Caki2 (cell line): ENCODE measurements at places on chromosomes 3 and 15.
A peak's percentile ranks its signal among the peaks of the same experiment; 100 is the strongest.

GRCh38 chr3:184619369-184619768, 57.8 kb downstream of the EPHB3 start:
- DNase-seq = no peak

DNA sequence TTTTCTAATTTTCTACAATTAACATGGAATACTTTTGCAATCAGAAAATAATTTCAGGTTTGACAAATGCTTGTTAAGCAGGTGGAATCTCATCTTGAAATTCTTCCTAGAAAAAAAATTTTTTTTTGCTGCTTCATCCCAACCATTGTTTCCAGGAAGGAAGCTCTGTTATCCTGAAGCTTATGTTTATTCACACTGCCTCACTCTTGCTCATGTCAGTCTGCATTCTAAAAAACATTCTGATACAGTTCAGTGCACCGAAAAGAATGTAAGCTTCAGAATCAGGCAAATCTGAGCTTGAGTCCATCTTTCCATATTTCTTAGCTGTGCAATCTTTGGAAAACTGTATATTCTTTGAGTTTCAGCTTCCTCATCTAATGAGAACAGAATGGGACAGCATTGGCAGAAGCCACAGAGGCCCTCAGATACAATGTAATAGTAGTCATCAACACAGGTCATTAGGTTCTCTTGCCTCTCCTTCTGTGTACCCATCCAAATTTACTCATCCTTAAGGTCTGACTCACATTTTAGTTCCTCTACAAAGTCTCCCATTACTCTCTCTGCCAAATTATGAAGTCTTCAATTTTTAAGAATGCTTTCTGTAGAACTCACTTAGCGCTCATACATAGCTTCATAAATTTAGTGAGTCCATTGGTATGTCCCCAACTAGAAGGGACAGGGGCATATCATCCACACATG, 881.8 kb upstream of the NR2F2 start:
- DNase-seq = peak; percentile 18

- no peak for DNase-seq
Measured at GRCh38 chr3:78003090-78003489, 963.2 kb downstream of the ROBO2 start.

DNA sequence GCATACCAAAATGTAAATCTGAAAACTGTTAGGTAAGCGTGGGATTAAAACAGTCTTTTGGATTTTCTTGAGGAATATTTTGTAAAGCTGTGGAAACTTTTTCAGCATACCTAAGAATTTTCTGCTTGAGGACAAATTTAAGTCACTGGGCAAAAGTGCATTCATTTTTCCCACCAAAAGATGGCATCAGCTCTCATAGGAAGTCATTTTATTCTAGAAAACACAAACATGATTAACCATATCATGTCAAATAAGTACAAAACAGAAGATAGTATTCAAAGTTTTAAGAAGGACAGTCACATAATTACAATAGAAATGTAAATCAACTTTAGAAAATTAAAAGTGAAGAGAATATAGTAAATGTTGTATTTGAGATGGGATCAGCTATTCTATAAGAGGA, 63.5 kb downstream of the SLC49A4 start:
- DNase-seq = no peak

DNA sequence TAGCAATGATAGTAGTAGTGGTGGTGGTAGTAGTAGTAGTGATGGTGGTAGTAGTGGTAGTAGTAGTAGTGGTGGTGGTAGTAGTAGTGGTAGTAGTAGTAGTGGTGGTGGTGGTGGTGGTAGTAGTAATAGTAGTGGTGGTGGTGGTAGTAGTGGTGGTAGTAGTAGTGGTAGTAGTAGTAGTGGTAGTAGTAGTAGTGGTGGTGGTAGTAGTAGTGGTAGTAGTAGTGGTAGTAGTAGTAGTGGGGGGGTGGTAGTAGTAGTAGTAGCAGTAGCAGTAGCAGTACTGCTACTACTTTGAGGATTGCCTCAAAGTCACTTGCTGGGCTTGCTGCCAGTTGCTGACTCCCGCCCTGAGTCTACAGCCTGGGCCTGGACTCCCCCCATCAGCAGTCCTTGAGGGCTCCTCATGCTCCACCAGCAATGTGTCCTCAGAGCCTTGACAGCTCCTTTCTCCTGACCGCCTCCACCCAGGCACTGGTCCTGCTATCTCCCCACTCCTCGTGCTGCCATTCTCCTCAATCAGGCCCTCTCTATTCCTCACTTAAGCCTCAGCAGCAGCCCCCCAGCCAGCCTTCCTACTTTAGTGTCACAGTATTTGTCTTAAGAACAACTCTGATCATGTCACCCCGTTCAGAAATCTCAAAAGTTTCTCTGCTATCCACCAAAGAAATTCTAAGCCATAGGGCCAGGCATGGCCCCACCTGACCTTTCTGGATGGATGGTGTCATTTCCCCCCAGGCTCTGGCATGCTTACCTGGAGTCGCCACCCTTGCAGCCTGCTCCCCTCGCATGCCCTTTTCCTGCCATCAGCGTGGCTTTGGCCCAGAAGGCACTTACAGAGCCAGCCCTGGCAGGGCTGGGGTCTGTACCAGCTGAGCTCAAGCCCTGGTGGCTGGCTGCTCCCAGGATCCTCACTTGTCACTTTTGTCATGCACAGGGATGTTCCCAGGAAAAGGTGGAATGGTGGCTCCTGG, 45.6 kb downstream of the DLEC1 start:
- no peak for DNase-seq

- peak; percentile 73 for DNase-seq
Measured at GRCh38 chr3:172550347-172550943, 27.2 kb upstream of the TNFSF10 start.

GRCh38 chr3:79477242-79477641, 290.6 kb downstream of the ROBO1 start:
- DNase-seq = no peak

- DNase-seq = no peak
Measured at GRCh38 chr3:44442596-44443309, 34.7 kb downstream of the ZNF445 start.

DNA sequence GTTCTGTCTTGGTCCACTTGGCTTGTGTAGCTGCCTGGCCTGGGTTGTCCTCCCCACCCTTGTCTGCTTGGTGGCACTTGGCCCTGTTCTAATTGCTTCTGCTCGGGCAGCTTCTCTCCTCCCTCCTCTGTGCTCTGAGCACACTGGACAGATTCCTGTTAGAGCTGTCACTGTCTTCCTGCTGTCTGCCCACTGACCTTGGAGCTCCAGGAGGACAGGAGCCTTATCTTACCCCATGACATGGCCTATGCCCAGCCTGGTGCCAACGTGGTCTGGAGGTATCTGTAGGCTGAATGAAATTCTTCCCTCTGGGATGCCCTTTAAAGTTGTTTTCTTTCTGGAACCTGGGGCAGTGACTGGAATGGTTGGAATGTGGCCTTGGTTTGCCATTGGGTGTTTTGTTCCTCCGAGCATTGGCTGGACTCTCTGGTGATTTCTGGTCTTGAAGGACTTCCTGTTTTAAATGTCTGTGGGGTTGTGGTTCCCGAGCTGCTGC, 94.1 kb downstream of the FAM43A start:
- DNase-seq = peak; percentile 7

- no peak for DNase-seq
Measured at GRCh38 chr3:149954812-149955211, 15.9 kb downstream of the PFN2 start.

- no peak for DNase-seq
Measured at GRCh38 chr15:64901914-64902313, 9.8 kb upstream of the ANKDD1A start.

DNA sequence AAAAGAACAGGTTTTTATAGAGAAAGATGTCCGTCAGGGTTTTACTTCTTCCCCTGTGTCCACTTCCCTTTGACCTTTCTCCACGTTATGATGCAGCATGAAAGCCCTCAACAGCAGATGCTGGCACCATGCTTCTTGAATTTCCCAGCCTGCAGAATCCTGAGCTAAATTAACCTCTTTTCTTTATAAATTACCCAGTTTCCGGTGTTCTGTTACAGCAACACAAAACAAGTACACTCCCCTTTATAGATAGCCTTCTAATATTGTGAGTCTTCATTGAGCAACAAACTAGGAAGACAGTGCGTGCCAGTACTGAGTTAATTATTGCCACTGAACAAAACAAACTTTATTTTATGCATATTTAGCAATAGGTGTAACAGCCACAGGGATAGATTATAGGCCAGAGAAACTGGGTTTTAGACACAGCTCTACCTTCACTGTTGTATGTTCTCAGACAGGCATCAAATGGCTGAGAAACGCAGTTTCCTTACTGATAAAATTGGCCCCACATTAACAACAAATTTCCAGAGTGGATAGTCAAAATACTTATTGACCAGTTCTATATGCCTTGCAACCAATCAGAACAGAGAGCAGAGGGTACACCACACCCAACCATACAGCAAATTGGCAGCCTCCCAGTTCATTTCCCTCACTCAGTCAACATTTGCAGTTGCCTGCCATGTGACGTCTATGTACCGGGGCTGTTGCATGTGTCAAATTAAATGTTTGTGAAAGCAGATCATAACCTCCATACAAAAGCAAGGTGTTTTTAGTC, 14.4 kb upstream of the TBL1XR1 start:
- DNase-seq = no peak

GRCh38 chr3:197336348-197336747, 37.9 kb upstream of the DLG1 start:
- DNase-seq = no peak

- no peak for DNase-seq
Measured at GRCh38 chr3:144746631-144747030, 775.0 kb downstream of the DIPK2A start.

- DNase-seq = no peak
Measured at GRCh38 chr3:193641440-193641775, 48.4 kb downstream of the OPA1 start.
